Ureter (tissue), 1 donor: ENCODE measurements at places on chromosomes 7 and 10. TPM values are rescaled to one million over a fixed set of nuclear protein-coding genes. Genes with fewer than 3 reads are reported as not detected.

GRCh38 chr10:16586358-16587138 lies 64.9 kb upstream of the C1QL3 start:
- no peak for DNase-seq

- DNase-seq: no peak
Measured at GRCh38 chr10:75506930-75507329, 75.5 kb downstream of the LRMDA start.

- DNase-seq: no peak
Measured at GRCh38 chr10:30617070-30617469, 12.5 kb downstream of the LYZL2 start.

Gene IKZF1
- 15.2 TPM for total RNA-seq

Gene STX1A
- 8.4 TPM for total RNA-seq
